ENCODE measurements at places on chromosomes 5 and 9.

DNA sequence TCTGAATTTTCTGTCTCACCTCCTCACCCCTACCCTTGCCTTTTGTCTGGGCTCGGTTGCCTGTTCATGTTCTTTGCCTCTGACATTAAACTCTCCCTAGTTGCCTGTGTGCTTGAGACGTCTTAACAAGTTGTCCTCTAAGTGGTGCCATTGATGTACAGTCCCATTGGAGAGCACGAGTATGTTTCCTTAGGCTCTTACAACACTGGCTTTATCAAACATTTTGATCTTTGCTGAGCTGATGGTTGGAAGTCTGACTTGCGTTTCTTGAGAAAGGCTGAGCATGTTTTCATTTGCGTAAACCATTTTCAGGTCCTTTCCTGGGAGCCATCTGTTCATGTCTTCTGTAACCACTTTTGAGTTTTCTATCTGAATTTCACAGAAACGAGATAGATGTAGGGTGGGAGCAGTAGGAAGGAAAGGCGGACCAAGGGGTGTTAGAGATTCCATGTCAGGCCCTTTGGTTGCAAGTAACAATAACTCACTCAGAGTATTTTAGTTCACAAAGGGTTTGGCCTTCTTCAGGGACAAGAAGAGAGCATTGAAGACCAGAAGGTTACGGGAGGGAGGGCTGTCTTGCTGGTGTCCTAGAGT lies 35.4 kb downstream of the OTULIN start:
- DNase-seq = no peak
- H3K4me3 ChIP-seq = no peak overlapping the region
- H3K27me3 ChIP-seq = no peaks in the 10 kb centered on the region
- no peaks in the 10 kb centered on the region for H3K4me1 ChIP-seq
- H3K36me3 ChIP-seq = peaks cover 24% of the 10 kb centered on the region

- no peak overlapping the region for H3K4me3 ChIP-seq
- H3K27ac ChIP-seq = no peak overlapping the region
- no peaks in the 10 kb centered on the region for H3K4me1 ChIP-seq
- no peaks in the 10 kb centered on the region for H3K27me3 ChIP-seq
Observed at GRCh38 chr5:110638970-110639902, 87.2 kb downstream of the TMEM232 start.

DNA sequence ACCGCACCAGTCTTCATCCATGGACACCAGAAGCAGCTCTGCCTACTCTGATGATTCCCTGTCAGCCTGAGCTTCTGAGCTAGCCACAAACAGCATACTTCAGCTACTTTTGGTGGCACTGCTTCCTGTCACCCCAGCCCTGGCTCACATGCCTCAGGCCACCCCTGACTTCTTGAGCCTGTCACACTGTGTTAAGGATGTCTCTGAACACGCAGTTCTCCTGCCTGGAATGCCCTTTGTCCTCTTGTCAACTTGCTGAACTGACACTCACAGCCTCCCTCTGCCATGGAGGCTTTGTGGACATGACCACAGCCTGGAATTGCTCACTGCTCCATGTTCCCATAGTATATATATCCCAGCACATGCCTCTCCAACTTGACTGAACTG lies 7.2 kb downstream of the MACROH2A1 start:
- no peaks in the 10 kb centered on the region for H3K27me3 ChIP-seq
- H3K27ac ChIP-seq = peak overlapping the region; percentile 12
- no peak for DNase-seq

GRCh38 chr9:649128-650074 lies 192.1 kb upstream of the DMRT1 start:
- H3K4me1 ChIP-seq = peaks cover 4% of the 10 kb centered on the region
- H3K4me3 ChIP-seq = no peak overlapping the region
- no peaks in the 10 kb centered on the region for H3K27me3 ChIP-seq

GRCh38 chr5:142437563-142437962 lies 112.7 kb upstream of the SPRY4 start:
- H3K36me3 ChIP-seq = no peaks in the 10 kb centered on the region

DNA sequence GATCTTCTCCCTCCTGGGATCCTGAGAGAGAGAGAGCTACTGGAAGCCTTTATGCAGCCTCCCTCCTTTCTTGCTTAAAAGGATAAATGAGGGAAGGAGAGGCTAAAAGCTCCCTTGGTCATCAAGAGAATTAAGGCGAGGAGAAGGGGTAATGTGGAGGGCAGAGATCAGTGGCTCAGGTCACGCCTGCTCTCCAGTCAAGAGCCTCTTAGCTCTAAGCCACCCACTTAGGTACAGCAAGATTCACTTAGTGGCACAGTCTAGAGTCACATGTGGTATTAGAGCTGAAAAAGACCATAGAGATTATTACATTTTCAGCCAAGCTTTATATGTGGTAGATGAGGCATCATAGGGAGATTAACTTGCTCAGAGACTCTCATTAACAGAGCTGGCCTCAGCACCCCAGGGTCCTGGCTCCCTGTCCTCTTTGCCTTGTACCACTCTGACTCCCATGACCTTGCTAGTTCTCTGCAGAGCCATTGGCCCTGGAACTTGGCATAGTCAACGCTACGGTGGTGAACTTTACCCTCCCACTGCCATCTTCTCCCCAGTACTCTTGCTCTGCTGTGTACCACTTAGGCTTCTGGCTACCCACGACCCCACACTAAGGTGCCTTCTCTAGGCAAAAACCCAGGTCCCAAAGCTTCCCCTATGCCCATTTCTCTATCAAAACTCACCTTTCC lies 37.6 kb downstream of the MFAP3 start:
- peaks cover 22% of the 10 kb centered on the region for H3K27me3 ChIP-seq
- no peak for DNase-seq
- no peaks in the 10 kb centered on the region for H3K36me3 ChIP-seq

- no peak overlapping the region for H3K4me3 ChIP-seq
- DNase-seq = no peak
- H3K4me1 ChIP-seq = no peaks in the 10 kb centered on the region
- no peaks in the 10 kb centered on the region for H3K36me3 ChIP-seq
- H3K27me3 ChIP-seq = no peaks in the 10 kb centered on the region
Observed at GRCh38 chr5:148193202-148193601, 9.6 kb upstream of the SPINK6 start.

DNA sequence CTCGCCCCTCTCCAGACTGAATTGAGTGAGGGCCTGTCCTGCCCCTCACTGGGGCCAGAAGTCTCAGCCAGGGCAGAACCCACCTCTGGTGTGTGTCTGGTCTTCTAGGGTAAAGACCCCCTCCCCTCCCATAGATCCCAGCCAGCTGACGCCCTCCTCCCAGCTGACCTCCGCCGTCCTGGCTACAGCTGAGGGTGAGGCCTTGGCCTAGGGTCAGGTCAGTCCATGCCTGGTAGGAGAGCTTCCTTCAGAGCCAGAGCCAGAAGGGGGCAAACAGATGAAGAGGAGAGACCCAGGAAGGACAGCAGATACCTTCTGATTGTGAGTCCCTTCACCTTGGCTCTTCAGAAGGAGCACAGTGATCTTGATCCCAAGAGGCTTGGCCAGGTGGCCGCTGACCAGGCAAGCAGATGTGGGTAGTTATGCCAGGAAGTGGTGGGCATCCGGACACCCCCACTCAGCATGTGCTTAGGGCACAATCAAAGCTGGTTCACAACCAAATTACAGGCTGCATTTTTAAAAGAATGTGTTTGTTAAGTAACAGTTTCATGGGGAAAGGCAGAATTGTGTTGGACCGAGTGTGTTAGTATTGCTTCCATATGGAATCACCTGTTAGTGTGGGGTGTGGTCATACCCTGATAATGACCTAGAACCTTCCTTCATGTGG lies 29.9 kb downstream of the JADE2 start:
- H3K4me3 ChIP-seq = no peak overlapping the region
- no peak overlapping the region for H3K27ac ChIP-seq
- peaks cover 2% of the 10 kb centered on the region for H3K36me3 ChIP-seq
- no peak for DNase-seq

- peak overlapping the region; percentile 49 for H3K27ac ChIP-seq
- H3K4me1 ChIP-seq = no peaks in the 10 kb centered on the region
- H3K36me3 ChIP-seq = peaks cover 23% of the 10 kb centered on the region
- no peaks in the 10 kb centered on the region for H3K27me3 ChIP-seq
Observed at GRCh38 chr9:37565661-37566618, 10.2 kb downstream of the FBXO10 start.

DNA sequence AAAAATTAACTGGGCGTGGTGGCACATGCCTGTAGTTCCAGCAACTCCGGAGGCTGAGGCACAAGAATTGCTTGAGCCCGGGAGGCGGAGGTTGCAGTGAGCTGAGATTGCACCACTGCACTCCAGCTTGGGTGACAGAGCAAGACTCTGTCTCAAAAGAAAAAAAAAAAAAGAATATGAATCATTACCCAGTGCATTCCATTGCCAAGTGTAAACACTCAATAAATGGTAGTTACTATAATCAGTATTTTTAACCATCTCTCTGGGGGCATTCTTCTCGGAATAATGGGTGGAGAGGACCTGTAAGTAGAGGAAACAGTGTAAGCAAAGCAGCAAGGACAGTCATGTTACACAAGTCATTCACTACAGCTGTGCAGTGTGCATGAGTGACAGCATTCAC lies 13.8 kb upstream of the RANBP17 start:
- H3K27me3 ChIP-seq = no peaks in the 10 kb centered on the region
- H3K4me1 ChIP-seq = no peaks in the 10 kb centered on the region
- no peaks in the 10 kb centered on the region for H3K36me3 ChIP-seq
- DNase-seq = no peak

DNA sequence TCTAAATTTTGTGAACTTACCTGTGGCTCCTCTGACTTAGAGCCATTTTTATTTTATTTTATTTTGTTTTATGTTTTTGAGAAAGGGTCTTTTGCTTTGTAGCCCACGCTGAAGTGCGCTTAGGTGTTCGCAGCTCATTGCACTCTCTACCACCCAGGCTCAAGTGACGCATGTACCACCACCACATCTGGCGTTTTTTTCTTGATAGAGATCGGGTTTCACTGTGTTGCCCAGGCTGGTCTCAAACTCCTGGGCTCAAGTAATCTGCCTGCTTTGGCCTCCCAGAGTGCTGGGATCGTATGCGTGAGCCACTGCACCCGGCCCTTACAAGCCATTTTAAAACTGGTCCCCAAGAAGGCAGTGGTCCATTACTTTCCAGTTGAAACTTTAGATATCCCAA lies 18.5 kb downstream of the MATR3 start:
- H3K36me3 ChIP-seq = peaks cover 9% of the 10 kb centered on the region
- H3K4me1 ChIP-seq = peaks cover 43% of the 10 kb centered on the region
- DNase-seq = no peak

Measured in progenitor cell of endocrine pancreas (in vitro differentiated cells).